Heart right ventricle (tissue), 16 donors: ENCODE measurements at places on chromosomes 1 and 21.
A peak's percentile ranks its signal among the peaks of the same experiment; 100 is the strongest.

- no peak for DNase-seq
Measured at GRCh38 chr1:190688096-190688495, 210.4 kb upstream of the BRINP3 start.

DNA sequence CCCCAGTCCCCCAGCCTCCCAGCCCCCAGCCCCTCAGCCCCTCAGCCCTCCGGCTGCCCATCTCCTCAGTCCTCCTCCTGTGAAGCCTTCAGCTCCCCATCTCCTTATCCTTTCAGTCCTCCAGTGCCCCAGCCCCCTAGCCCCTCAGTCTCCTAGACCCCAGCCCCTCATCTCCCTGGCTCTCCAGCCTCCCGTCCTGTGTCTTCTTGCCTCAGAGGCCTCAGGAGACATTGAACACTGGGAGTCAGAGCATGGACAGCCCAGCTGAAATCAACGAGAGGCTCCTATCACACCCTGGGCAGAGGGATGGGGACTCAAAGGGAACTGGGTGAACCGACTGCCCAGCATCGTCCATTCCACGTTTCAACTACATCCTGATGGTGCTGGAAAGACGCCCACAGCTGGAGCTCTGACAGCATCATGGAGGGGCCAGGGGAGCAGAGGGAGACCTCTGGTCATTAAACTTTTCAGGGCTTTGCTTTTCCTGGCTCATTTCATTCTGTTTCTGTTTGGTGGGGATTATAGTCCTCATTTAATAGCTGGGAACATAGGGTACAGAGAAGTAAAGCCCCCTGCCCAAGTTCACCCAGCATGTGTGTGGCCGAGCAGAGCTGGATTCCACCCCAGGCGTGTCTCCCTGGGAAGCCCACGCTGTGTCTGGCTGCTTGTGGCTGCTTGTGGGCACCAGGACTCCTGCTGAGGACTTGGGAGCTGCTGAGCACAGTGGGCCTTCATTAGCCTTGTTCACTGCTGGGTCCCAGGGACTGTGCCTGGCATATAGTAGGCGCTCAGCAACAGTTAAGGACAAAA is 396.7 kb downstream of the PTPRU start:
- no peak for DNase-seq

GRCh38 chr21:22374218-22374969 is 1376.2 kb downstream of the NCAM2 start:
- no peak for DNase-seq

DNA sequence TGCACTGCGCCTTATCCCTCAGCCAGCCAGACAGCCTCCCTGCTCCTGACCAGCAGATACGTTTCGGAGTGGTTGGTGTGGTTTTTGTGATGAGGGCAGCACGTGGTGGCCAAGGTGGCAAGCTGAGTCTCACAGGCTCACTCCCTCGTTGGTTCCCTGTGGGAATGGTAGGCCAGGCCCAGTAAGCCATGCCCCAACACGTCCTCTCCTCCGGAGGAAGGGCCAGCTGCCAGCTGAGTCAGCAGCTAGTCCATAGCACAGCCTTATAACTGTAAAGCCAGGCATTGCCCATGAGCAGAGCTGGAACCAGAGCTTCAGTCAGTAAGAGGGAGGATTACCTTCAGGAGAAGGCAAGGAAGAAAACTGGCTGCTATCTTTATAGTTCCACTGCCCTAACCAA is 29.5 kb downstream of the SZRD1 start:
- no peak for DNase-seq

- no peak for DNase-seq
Measured at GRCh38 chr1:43452789-43453441, 816 bp downstream of the HYI start.

DNA sequence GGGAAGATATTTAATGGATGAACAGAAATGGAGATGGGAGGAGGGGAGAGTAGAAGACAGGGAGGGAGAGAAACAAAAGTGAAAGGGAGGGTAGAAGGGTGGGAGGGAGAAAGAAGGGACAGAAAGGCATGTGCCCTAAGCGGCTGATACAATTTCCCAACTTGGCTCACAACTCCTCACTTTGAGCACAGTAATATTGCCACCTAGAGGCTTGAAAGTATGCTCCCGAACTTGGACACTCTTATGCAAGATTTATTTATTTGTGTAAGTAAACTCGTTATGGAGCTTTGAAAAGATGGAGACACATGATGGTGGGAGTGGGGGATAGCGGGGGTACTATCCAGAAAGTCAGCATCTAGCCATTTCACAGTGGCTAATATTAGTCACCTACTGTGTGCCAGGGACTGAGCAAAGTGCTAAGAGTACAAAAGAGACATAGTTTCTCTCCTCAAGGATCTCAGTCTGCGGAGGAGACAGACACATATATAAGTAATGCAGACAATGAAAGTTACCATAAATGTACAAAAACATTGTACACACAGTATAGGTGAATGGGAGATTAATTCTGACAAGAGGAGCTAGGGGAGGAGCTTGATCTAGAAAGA is 189.7 kb downstream of the SEC16B start:
- no peak for DNase-seq

DNA sequence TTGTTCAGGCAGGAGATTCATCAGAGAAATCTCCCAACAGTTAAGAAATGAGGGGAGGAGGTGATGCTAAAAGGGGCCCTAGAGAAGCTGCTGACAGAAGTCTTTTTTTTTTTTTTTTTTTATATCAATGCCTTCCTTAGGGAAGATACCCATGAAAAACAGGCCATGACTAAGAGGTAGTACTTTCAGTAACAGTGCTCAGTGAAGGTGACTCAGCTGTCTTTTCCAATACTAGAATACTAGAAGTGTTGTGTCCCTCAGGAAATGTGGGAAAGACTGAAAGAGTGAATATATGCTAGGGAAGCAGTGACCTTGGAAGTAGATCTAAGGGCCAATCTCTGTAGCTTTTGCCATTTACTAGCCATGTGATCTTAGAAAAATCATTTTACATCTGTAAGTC is 52.4 kb upstream of the SLFNL1 start:
- no peak for DNase-seq

DNA sequence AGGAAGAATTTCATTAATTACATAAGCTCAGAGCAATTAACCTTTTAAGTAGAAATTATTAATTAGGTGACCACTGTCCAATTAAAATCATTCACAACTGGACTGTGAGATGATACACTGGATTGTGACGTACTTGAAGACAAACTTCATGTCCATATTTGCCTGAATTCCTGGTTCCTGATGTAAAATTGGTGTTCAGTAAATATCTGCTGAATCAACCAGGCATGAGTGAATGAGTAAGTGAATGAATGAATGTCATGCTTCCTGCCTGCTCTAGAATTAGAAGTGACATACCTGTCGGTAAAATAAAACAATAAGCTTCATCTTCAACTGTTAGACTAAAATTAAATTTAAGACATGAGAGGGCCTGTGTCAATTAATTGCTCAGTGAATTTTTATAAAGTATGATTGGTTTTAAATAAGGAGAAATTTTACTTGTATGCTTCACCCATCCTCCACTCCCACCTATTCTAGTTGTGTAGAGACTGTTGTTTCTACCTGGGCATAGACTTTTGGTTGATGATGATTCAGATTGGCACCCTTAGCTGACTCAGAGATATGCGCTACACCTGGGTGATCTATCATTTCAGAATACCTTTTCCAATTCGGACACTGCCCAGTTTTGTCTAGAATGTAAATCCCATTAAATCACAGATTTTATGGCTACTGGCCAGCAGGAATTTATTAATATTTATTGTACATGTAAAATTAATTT is 56.9 kb upstream of the PTGS2 start:
- DNase-seq, result no peak

DNA sequence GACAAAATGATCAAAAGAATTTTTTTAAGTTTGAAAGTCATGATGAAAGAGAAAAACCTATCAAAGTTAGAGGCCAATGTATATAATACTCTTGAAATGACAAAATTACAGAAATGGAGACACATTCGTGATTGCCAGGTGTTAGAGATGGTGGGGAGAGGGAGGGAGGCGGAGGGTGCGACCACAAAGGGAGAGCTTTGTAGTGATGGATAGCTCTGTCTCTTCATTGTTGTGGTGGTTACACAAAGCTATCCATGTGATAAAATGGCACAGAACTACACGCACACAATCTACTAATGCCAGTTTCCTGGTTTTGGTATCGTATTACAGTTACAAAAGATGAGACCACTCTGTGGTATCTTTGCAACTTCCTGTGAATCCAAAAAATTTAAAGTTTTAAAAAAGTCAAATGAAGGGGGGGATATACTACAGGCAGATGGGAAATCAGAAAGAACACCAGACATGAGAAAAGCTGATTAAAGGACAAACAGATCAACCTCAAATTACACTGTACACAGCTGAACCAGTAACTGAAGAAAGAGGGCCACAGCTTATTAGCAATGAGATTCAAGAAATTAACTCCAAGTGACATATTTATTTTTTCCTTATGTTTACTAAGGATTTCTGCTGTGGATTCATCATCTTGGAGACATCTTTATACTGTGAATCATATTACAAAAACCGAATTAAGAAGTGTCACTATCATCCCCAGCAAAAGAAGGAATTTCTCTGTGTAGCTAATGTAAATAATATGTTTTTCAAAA is 199.1 kb downstream of the SLC45A1 start:
- no peak for DNase-seq

DNA sequence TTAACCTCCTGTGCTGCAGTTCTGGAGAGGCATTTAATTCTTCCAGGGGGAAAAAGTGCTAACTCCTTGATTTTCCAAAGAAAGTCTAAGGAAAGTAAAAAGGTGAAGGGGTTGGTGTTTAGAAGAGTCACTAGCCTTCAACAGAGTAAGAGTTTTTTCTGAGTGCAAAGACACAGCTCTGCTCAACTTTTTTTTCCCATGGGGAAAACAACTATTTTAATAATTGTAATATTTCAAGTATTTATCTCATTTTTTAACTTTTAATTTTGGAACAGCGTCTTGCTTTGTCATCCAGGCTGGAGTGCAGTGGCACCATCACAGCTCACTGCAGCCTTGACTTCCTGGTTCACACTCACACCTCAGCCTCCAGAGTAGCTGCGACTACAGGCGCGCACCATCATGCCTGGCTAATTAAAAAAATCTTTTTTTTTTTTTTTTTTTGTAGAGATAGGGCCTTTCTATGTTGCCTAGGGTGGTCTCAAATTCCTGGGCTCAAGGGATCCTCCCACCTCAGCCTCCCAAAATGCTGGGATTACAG is 202.6 kb downstream of the APP start:
- DNase-seq, result no peak

- no peak for DNase-seq
Measured at GRCh38 chr1:166297993-166298392, 131.2 kb upstream of the FAM78B start.

DNA sequence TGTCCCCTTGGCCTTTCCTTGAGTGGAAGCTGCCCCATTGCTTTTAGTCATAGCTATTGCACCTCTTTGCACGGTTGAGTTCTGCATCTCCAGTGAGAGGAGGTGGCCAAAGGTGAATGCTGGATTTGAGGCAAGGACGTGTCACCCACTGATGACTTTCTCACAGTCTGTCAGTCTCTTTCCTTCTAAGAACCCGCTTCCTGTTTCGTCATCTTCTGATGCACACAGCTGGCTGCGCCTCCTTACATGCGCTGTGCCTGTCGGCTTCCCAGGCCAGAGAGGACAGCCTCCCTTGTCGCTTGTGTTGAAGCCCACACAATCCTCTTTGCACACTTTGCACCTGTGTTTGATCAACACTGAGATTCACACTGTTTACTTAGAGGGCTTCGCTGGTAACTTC is 41.8 kb upstream of the PWP2 start:
- no peak for DNase-seq

DNA sequence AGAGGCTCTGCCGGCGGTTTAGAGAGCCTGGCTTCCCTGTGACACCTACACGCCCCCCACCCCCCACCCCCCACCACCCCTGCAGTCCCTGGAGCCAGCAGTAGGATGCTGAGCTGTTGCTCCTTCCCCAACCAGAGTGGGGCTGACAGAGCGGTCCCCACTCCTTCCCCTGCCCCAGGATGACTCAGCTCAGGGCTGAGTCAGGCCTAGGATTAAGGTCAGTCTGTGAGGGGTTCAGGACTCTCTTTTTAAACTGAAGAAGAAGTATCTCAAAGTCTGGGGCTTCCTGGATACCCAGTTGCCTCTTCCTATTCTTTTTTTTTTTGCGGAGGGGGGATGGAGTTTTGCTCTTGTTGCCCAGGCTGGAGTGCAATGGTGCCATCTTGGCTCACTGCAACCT is 19.1 kb downstream of the DMBX1 start:
- no peak for DNase-seq

DNA sequence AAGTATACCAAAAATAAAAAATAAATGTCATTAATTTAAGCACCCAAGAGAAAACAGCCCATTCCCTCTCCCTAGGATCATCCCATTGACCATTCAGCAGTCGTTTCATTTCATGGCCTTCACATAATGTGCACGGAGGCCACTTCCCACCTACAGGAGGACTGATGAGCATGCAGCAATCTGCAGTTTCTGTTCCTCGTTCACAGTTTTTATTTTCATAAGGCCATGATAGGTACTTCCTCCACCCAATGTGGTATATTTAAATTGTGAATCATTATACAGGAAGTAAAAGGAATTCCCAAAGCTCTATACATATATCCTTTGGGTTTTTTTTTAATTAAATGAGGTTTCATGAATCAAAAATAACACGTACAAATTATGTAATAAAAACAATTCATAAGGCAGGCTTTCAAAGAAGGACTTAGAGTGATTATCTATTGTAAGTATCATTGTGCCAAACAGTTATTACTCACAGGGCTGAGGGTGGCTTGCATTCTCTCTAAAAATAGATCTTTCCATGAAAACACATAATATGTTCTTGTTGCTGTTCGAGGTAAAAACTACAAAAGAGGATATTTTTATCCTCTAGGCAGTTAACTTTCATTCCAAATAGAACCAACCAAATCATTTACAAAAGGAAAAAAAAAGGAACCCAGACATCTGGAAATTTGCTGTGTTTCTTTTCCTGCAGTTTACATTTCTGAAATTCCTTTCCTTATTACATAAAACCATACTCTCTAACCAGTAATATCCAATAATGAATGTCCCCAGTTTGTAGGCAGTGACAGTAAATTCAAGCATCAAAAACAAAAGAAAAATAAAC is 27.5 kb upstream of the SLC44A3 start:
- no peak for DNase-seq

GRCh38 chr1:16392740-16393569 is 25.9 kb downstream of the SZRD1 start:
- DNase-seq, result no peak

- peak; percentile 20 for DNase-seq
Measured at GRCh38 chr21:44984792-44985440, 45.1 kb downstream of the SLX9 start.

- DNase-seq, result no peak
Measured at GRCh38 chr1:49052102-49052501, 275.4 kb upstream of the BEND5 start.

DNA sequence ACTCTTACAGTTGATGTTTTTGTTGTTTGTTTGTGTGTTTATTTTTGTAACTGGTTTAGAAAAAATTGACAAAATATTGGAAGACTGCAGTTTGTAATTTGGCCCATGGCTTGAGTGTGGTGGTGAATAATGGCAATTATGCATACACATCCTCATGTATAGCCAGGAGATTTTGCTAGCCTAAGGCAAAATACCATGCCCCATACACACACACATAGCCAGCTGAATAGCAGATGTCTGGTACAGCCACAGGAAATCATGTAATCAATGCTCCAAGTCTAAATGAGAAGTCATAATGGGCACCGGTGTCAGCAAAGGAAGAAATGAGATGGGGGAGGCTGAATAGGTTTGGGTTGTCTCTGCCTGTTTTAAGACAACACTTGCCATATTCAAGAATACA is 135.2 kb upstream of the COA6 start:
- no peak for DNase-seq
